Breast epithelium (tissue), 4 donors: ENCODE measurements at places on chromosomes 11 and 22. TPM values are rescaled to one million over a fixed set of nuclear protein-coding genes. Genes with fewer than 3 reads are reported as not detected.

DNA sequence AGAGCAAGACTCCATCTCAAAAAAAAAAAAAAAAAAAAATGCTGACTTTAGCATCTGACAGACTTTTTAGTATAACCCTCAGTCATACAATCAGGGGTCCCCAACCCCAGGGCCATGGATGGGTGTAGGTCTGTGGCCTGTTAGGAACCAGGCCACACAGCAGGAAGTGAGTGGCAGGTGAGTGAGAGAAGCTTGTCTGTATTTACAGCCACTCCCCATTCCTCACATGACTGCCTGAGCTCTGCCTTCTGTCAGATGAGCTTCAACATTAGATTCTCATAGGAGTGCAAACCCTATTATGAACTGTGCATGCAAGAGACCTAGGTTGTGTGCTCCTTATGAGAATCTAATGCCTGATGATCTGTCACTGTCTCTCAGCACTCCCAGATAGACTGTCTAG, 3.3 kb downstream of the FAM227A start:
- DNase-seq: no peak

OR52I1 gene
- total RNA-seq: not detected

DNA sequence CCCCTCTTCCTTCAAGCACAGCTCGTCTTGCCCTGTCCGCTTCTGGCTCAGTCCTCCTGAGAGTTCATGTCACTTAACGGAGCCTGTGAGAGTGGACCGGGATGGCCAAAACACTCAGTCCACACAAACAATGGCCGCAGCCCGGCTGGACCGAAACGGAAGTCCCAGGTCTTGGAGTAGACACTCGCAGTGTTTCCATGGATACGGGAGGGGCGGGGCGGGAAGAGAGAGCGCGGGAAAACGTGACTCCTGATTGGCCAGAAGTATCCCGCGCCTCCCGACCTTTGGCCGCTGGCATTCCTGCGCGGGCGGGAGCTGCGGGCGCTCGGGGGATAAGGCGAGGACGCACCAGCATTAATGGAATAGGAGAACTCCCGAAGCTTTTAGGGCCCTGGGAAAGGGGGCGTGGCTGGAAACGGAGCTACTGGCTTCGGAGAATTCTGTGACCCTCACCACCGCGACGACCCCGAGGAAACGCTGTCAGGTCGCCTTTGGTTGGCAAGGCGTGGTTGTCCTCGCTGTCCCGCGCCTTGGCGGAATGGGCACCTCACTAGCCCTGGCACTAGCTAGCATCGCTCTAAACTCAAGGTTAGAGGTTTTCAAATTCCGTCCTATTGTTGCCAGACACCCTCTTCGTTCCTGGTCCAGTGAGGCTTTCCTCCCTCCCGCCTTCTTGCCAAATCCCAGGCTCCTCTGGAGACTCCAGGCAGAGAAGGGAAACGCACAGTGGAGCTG, at the start of the genes NLRP14 and ZNF214:
Gene NLRP14, plus strand, starts transcription at position 297 of the 735 bp plus-strand sequence. CDS start 18,108 bp downstream, outside the sequence.
Gene ZNF214, minus strand, starts transcription at position 164 of the 735 bp plus-strand sequence. CDS start 17,511 bp downstream, outside the sequence.
- DNase-seq: peak; percentile 92

GRCh38 chr11:110778343-110778742, 66.1 kb upstream of the ARHGAP20 start:
- DNase-seq: no peak

DNA sequence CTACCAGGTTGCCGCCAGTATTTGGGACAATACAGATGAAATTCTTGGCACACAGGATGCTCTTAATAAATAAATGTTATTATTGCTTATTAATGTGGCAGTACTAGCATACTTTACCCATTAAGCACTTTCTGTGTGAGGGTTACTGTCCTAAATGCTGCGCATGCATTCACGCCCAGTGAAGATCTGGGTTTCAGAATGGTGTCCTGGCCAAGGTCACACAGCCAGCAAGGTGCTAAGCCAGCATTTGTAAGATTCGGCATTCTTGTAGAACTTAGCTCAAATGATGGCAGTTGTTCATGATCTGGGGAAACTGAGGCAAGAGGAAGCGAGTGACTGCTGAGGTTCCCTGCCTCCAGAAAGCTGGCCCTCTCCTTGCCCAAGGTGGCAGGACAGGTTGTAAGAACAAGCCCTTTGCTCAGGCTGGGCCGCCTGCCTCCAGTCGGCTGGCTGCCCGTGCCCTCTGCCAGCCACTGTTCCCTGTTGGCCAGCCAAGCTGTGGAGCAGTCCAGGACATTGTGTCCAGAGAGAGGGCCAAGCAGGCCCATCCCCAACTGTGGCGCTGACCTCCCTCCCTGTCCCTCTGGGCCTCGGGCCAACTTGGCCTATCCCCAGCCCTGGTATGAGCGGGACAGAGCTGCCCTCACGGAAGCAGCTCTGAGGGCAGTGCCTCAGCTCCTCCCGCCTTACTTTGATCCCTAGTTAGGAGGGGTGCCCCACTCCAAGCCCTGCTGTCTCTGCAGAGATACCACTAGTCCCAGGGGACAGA, 28.8 kb downstream of the TOB2 start:
- DNase-seq: peak; percentile 96

RNH1 gene
- total RNA-seq: 249 TPM

DNA sequence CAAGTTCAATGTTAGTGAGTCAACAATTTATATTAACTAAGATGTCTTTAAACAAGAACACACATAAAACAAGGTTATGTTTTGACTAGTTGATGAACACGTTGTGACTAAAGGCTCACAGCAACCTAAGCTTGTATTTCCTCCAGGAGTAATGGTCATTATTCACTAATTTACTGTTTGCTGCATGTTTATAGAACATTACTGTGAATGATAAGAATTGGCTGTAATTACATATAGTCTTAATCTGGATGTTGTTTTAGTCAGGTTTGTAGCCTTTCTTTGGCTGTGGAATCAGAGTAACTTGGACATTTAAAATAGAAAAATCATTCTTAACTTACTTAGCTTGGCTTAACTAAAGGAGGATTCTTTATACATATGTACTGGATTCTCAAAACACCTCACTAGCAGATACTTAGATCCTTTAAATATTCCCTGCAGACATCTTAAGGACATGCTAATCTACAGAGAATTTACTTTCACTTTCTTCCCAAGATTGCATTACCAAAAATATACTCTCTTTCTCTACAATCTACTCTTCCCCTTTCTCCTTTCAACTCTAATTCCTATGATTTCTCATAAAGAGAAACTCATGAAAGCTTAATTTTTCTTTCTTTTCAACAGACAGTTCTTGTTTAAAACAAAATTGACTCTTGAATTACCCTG, 319.7 kb upstream of the CTSC start:
- no peak for DNase-seq

- DNase-seq: no peak
These were observed 5.6 kb downstream of the SCN2B start for GRCh38 chr11:118170882-118171268.

DNA sequence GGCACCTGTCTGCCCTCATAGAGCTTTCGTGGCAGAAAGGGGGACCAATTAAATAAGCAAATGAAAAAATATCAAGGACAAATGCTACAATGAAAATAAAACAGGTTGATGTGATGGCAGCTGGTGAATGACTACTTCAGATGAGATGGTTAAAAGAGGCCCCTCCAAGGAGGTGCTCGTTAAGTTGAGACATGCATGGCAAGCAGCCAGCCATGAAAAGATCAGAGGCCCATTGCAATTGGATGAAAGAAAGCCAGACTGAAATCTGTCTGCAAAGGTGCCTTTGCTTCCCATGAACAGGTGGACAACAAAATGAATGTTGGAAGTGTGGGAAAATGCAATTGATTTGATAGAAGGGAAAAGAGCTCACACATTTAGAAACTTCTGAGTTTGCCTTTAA, 848 bp upstream of the TRPC6 start:
- DNase-seq: no peak

NOX4 gene
- 19.7 TPM for total RNA-seq

- no peak for DNase-seq
These were observed 10.6 kb downstream of the BCO2 start for GRCh38 chr11:112185883-112186282.

C11orf58 gene
- total RNA-seq: 183 TPM

DNA sequence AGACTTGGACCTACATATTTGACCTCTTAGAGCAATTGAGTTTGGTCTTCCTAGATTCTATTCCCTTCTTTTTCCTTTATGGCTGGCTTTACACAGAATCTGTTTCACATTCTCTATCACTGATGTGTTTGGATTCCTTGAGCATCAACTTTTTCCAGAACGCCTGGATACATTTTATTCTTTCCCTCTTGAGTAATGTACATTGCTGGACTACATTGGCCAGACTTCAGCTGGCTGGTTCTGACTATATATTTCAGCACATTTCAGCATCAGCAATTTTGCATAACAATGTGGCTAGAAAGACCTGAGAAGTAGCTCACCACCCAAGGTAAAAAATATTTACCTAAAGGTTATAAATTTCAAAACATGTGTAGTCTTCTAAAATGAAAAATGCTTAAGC, 2198.2 kb upstream of the RAG2 start:
- DNase-seq: no peak

GRCh38 chr11:116610190-116610589, 162.6 kb downstream of the BUD13 start:
- DNase-seq: no peak

GRCh38 chr22:38204784-38205183, 3.0 kb downstream of the MAFF start:
- DNase-seq: no peak

DNA sequence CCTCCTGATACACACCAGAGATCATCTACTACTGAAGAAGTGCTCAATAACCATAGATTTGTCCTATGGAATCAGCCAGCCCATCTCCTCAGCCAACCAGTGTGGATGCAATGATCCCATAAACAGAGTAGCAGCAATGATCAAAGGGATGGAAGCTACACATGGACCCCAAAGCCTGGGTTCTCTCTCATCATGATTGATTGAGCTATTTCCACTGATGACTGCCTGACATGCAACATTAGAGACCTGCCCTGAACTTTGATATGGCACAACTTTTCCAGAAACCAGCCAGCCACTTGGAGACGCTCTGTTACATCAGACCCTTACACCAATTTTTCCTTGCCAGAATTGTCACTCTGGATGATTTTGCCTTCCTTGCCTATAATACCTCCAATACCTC, 471.6 kb downstream of the BUD13 start:
- DNase-seq: no peak

GRCh38 chr11:57335023-57335342, 709 bp downstream of the SSRP1 start:
- DNase-seq: no peak

GRCh38 chr22:21942407-21943343, 10.0 kb downstream of the PPM1F start:
- peak; percentile 65 for DNase-seq

GRCh38 chr11:8268530-8269400, 5.1 kb upstream of the LMO1 start:
- DNase-seq: no peak

CHST1 gene
- 3.6 TPM for total RNA-seq

- DNase-seq: no peak
These were observed 28.3 kb upstream of the RCN1 start for GRCh38 chr11:32062540-32062939.

SCGB1A1 gene
- not detected for total RNA-seq

- no peak for DNase-seq
These were observed 152.3 kb downstream of the FEZ1 start for GRCh38 chr11:125343718-125344131.

GRCh38 chr11:67364783-67365722, 8.3 kb downstream of the CLCF1 start:
- DNase-seq: no peak

GRCh38 chr11:113272927-113273615, 41.3 kb upstream of the TTC12 start:
- no peak for DNase-seq

- DNase-seq: no peak
These were observed 1341.8 kb downstream of the TBC1D22A start for GRCh38 chr22:48104102-48104738.

- DNase-seq: no peak
These were observed 1.9 kb downstream of the TMA7B start for GRCh38 chr22:39962071-39962470.

RAB3IL1 gene
- 22.6 TPM for total RNA-seq

- DNase-seq: no peak
These were observed at the start of gene MAPK11 for GRCh38 chr22:50269970-50270665. TSS of gene MAPK11 (minus strand) at chr22:50270380. CDS start at chr22:50270292, 88 bp downstream.

- DNase-seq: no peak
These were observed 48.3 kb upstream of the PICALM start for GRCh38 chr11:86117001-86117711.

GRCh38 chr11:81497202-81497804, 1236.4 kb downstream of the FAM181B start:
- DNase-seq: no peak

TAF1D gene
- total RNA-seq: 154 TPM

- DNase-seq: no peak
These were observed 10.7 kb downstream of the OLFML1 start for GRCh38 chr11:7495882-7496551.

- peak; percentile 25 for DNase-seq
These were observed 50.2 kb downstream of the LINC01488 start for GRCh38 chr11:69531717-69532088.

GRCh38 chr22:27134315-27134701, 476.9 kb downstream of the MIAT start:
- no peak for DNase-seq

MICALL1 gene
- 8.6 TPM for total RNA-seq

GRCh38 chr11:6191742-6192141, 7.3 kb upstream of the OR52W1 start:
- no peak for DNase-seq

MRGPRX3 gene
- total RNA-seq: 2.0 TPM

DNA sequence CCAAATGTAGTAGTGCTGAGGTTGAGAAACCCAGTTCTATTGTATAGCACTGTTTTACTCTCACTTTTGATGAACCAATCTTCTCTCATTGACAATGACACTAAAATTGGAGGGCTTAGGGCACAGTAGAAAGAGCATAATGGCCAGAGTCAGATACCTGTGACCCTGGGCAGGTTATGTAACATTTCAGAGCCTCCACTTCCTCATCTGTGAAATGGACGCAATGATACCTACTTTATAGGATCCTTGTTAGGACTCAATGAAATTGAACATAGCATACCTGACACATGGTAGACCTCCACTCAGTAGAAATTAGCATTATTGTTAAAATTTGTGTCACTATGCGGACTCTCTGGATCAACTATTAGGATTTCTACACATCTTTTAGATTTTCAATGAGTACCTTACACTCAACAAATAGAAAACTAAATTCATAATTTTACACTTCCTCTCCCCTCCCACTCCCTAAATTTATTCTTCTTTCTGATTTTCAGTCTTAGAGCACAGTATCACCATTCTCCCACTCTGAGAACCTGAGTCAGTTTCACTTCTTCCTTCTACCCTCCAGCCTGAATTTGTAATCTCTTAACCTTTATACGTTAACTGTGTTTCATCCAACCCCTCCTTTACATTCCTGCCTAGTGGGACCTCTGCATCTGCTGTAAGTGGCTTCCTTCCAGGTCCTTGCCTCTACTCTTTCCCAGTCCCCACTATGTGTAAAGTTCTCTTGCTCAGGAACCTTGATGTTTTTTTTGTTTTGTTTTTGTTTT, 78.3 kb downstream of the MICAL2 start:
- no peak for DNase-seq

SCN3B gene
- total RNA-seq: 2.6 TPM

DNA sequence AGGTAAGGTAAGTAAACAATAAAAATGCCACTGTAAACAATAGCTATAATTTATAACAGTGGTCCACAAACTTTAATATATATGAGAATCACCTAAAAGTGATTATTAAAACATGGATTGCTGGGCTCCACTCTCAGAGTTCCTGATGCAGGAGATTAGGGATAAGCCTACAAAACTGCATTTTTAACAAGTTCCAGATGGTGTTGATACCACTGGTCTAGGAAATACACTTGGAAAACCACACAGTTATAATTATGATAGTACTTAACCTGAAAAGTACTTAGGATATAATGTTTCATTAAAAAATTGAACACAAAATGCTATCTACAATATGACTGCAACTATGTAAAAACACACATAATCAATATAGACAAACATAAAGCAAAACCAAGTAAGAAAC, 20.4 kb downstream of the FCHSD2 start:
- no peak for DNase-seq

DUSP8 gene
- 2.9 TPM for total RNA-seq

- no peak for DNase-seq
These were observed 120.5 kb downstream of the PGR start for GRCh38 chr11:101008961-101009689.
